ENCODE measurements at places on chromosomes 11 and 22. TPM values are rescaled to one million over a fixed set of nuclear protein-coding genes. Genes with fewer than 3 reads are reported as not detected.

The GGTLC3 gene
- 6.2 TPM for total RNA-seq

DNA sequence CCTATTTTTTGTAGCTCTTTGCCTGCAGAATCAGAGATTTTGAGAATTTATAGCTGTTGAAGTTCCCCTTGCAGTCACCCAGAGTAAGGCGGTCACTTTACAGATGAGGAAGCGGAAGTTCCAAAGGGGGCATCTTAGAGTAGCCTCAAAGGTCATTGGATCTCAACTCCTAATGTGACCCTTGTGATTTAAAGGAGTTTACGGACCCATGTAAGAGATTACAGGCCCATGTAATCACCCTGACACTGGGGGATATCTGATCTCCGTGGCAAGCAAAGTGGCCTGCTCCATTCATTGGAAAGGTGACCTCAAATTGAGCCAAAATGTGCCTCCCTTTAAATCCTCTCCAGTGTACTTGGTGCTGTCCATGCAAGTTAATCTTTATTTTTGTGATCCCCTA lies 15.7 kb downstream of the P2RX3 start:
- peak; percentile 35 for DNase-seq

DNA sequence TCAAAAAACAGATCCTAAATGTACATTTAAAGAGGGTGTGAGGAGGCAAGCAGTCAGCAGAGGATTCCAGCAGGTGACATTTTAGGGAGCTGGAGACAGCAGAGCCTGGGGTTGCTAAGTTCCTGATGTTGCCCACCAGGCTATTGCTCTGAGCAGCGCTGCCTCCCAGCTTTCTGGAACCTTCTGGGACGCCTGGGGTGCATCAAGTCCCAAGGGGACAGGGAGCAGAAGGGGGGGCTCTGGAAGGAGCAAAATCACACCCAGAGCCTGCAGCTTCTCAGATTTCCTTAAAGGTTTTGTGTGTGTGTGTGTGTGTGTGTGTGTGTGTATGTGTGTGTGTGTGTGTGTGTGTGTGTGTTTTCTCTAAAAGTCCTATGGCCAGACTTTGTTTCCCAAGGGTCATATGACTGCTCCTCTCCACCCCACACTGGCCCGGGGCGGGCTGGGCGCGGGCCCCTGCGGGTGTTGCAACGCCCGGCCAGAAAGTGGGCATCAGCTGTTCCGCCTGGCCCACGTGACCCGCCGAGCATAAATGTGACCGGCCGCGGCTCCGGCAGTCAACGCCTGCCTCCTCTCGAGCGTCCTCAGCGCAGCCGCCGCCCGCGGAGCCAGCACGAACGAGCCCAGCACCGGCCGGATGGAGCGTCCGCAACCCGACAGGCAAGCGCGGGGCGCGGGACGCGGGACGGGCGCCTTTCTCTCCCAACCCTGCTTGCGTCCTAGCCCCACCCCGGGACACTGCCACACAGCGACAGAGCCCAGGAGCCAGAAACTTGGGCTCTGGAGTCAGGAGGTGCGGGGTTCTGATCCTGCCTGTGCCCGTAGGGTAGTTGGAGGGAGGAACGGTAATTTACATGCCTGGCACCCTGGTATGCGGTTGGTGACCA lies at the start of gene HMOX1:
HMOX1 (plus strand) TSS at position 560 of the 887 bp plus-strand sequence; CDS start at position 638, 78 bp downstream.
- peak; percentile 87 for DNase-seq

- DNase-seq = no peak
These were observed 5.9 kb upstream of the B3GAT3 start for GRCh38 chr11:62627713-62628112.

DNA sequence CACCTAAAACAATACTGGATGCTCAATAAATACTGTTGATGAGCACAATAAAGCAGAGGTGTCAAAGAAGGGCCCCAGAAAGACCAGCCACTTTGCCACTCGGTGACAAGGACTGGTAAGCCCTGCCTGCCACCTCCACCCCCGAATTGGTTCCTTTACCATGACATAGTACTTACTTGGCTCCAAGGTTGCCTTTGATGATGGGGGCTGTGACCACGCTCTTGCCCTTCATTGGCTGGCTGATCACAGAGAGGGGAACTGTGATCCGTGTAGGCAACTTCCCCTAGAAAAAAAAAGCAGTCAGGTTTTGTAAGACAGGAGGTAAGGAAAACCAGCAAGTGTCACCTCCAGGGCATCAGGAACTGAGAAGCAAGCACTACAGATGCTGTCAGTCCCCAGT lies 29.7 kb downstream of the NFRKB start:
- DNase-seq = no peak

DNA sequence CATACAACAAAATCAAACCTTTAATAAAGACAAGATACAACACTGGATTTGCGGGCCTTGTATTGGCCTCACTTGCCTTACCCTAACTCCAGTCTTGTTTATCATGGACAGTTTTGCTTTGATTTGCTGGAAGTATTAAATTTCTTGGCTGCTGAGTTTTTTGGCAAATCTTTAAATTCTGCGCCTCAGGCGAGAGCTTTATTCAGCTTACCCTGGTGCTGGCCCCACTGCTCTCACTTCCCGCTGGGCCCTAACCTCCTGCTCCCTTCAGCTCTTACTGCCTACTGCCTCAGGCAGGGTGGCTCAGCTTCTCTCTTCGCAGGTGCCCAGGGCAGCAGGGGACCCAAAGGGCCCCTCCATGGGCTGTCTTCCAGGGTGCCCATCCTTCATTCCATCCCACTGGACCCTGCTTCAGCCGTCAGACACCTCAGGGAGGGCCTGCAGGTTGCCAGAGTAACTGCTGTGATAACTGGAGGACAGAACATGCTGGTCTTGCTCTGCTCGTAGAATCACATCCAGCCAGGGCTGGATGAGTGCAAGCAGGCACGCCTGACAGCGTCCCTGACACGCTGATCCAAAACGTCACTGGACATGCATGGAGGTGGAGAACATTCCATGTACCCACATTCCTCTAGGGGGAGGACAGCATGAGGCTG lies 45.7 kb upstream of the TUB start:
- no peak for DNase-seq
